ENCODE measurements at places on chromosomes 7 and 10.

DNA sequence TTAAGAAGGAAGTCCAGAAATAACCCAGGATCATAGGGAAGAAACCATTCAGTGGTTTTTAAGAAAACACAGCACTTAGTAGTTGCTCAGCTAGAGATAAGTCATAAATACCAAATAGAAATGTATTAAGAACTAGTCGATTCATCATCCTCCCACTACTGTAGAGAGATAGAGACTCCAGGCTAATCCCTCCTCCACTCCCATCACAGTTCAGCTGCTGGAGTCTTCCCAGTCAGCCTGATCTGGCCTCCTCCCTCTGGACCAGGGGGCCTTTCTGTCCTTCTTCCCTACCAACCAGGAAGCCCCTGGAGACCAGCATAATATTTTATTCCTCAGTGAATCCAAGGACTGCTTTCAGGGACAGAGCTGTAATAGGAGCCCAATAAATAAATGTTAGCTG is 294.1 kb upstream of the YAE1 start:
- DNase-seq: no peak

GRCh38 chr7:22683379-22683778 is 43.6 kb upstream of the IL6 start:
- DNase-seq: no peak

DNA sequence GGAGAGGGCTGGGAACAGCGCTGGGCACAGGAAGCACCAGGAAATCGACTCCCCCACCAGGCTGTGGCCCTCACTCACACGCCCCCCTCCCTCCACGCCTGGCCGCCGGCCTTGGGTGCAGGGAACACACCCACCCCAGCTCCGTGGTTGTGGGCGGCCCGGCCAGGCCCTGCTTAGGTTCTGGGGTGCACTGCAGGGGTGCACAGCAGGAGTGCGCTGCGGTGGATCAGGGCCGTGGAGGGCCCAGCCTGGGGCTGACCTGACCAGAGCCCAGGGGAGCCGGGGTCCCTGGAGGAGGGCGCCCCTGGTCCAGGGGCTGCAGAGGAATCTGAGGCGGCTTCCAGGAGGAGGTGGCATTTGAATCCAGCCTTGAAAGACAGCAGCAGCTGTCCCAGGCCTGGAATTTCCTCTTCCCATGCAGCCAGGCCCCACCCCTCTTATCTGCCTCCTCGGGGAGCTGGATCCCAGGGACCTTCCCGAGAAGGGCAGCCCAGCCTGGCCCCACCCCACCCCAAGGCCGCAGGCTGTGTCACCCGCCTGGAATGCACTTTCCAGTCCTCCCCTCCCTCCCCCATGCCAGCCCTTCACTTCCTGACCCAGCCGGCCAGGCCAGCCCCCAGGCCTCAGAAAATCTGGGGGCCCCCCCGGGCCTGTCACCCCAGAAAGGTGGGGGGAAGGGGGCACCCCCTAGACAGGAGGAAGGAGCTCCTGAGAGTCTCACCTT is 18.4 kb upstream of the PDGFA start:
- DNase-seq: no peak

DNA sequence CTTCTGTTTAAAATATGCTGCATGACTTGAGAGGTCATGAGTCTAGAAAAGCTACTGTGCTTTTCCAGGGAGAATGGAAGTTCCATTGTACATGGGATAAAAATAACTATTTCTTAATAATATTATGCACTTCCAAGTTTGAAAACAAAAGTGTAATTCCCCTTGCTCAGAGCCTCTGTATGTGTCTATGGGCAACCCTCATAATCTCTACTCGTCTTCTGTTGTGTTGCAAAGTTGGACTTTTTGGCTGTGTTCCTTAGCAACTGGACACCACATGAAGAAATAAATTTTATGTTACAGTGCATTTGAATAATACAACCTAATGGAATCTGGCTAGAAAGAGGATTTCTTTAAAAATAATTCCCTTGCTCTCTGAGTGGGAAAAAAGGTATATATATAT is 242.6 kb downstream of the TWIST1 start:
- DNase-seq: no peak

DNA sequence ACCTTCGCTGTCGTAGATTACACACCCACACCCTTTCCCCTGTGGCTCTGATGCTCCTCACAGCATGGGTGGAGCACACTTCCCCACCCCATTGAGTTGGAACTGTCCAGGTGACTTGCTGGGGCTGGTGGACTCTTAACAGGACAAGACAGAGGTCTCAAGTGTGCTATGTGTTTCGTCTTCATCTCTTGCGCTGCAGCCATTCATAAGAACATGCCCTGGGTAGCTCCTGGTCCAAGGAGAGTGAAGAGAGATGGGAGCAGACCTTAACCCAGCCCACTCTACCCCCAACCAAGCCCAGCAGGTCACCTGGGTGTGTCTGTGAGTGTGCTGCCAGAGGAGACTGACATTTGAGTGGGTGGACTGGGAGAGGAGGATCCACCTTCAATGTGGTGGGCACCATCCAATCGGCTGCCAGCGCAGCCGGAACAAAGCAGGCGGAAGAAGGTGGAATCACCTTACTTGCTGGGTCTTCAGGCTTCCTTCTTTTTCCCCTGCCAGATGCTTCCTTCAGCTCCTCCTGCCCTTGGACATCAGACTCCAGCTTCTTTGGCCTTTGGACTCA is 112.4 kb downstream of the HTR5A start:
- no peak for DNase-seq

GRCh38 chr7:610531-611280 is 91.1 kb upstream of the PDGFA start:
- DNase-seq: no peak

DNA sequence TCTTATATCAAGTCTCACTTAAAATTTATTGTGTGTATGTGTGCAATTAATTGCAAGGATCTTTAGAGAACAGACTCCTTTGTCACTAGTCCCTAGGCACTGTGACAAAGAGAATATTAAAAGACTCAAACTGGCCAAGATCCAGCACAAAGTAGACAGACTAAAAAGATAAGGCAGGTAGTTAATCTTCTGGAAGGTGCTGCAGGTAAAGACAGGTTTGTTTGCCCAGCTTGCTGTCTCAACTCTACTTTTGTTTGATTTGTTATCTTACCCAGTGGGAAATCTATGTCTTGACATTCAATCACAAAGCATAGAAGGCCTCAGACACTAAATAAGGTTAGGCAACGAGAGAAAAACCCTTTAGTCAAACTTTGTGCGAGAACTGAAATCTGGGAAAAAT is 807.9 kb upstream of the LRRN3 start:
- DNase-seq: no peak

DNA sequence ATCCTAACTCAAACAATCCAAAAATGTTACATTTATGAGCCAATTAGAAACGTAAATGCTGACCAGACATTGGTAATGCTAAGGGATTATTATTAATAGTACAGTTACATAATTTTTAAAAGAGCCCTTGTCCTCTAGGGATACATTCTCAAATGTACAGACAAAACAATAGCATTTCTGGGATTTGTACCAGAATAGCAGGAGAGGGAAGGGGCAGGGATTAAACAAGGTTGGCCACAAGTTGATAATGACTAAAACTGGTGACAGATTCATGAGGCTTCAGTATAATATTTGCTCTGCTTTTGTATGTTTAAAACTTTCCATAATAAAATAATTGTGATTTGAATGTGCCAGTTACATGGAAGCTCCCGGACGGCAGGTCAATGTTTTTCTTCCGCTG is 27.0 kb downstream of the HSPA12A start:
- no peak for DNase-seq

GRCh38 chr10:68721673-68722335 is 765 bp downstream of the CCAR1 start:
- no peak for DNase-seq

- DNase-seq: no peak
Observed at GRCh38 chr10:10824591-10825148, 193.0 kb upstream of the CELF2 start.

DNA sequence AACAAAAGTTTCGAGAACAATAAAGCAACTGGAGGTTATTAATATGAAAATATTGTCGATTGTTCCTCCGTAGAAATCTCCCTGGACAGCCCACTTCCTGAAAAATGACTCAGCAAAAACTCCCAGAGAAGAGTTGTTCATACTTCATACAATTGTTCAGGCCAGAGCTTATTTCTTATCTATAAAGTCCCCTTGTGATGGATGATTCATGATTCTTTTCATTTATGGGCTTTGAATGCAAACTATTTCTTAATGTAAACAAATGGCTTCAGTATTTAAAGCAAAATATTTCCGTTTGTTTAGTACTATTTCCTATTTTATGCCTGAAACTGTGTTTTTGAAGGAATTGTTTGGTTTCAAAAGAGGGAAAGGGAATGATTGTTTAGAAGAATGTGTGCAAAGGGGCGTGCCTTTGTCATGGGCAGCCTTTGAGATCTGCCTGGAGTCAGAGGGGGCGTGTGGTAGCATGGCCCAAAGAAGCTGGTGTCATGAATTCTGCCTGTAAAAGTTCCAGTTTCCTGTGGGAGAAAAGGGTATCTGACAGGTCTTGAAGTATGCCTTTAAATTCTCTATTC is 26.2 kb upstream of the EXOC6 start:
- DNase-seq: no peak

DNA sequence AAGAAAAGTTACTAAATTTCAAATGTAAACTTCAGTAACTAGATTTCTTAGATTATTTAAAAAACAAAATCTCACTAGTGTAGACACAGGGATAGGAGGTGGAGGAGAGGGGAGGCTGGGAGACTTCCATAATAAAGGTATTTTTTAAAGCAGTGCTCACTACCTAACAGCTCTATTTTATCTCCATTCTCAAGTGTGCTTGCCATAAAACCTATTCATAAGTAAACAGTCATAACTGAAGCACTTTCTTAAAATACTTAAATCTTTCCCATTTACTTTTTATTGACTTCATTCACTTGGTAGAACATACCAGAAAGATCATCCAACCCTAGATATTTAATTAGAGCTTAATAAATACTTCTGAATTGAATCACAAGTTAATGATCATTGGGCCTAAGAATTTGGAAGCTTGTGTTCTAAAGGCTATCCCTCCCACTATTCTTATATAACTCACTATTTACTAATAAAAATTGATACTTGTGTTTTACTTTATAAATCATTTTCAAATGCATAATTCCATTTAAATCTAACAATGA is 107.4 kb downstream of the SNX13 start:
- no peak for DNase-seq

- DNase-seq: no peak
Observed at GRCh38 chr7:123645516-123645915, 10.2 kb upstream of the LMOD2 start.

DNA sequence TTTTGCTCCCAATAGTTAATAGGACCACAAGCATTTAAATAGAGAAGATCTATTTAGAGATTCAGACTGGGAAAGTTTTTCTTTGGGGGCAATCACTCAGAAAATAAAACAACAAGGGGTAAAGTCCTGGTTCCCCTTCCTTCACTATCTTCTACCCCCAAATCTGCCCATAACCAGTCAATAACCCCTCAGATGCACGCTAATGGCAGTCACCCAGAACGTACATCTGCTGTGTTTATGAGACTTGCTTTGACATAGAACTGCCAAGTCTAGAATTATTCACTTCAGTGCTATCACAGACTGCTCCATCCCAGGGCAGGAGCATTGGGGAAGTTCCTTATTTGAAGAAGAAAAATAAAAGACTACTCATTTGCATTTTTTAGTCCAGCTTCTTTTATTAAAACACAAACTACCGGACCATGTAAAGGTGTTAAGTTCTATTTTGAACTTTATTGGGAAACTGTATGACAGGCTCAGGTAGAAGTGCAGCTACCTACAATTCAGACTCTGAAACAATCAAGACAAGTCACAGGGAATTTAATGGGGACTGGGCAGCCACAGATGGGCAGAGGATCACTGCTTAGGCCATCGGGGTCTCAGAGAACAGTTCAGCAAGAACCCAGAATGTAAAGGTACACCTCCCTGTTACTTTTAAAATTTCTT is 38.4 kb downstream of the ANK3 start:
- DNase-seq: no peak

DNA sequence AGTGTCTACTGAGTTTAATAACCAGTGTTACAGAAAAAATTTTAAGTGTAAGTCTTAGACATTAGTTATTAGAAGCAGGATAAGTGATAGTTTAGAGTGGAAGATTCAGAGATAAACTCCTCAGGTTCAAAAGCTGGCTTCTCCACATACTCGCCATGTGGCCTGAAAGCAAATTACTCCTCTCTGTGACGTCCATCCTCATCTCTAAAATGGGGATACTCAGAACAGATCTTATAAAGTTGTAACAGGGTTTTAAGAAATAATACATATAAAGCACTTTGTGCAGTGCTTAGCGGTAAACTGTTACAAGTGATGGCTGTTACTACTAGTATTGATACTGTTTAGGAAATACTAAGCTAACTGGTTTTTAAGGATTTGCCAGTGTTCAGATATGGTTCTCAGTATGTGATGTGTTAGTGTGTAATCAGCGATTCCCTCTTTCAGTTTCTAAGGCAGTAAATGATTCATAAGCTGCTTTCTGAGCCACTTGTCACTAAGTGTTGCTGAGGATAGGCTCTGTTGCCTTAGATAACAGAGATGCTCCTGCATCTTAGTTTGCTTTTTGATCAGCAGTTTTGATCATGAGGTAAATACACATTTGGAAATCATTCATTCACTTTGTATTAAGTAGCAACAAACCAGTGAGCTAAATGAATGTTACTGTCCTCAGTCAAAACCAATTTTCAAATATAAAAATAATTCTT is 58.7 kb downstream of the CYP51A1 start:
- DNase-seq: no peak

DNA sequence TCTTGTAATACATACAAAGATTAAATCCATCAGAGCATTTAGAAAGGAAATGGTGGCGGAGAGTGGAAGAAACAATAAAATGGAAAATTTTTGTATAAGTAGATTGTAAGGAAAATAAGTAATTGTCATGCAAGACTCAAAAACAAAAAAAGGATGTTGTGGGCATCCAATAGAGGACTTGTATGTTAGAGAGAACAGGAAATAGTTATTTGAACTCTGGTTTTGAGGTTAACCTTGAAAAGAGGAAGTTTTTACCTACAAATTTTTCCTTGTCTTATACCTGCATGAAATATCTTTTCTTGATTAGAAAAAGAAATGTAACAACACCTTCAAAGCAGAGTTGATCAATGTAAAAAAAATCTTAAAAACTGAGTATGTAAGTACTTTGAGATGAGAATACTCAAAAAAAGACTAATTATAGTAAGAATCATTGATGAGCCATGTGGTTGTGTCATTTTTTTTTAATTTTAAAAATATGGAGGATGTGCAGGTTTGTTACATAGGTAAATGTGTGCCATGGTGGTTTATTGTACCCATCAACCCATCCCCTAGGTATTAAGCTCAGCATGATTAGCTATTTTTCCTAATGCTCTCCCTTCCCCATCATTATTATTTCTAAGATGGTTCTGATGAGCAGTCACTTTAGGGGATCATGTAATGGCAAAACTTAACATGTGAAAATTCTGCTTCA is 11.9 kb downstream of the TMEM106B start:
- DNase-seq: no peak

- DNase-seq: no peak
Observed at GRCh38 chr7:88540012-88540411, 219.5 kb upstream of the ZNF804B start.

DNA sequence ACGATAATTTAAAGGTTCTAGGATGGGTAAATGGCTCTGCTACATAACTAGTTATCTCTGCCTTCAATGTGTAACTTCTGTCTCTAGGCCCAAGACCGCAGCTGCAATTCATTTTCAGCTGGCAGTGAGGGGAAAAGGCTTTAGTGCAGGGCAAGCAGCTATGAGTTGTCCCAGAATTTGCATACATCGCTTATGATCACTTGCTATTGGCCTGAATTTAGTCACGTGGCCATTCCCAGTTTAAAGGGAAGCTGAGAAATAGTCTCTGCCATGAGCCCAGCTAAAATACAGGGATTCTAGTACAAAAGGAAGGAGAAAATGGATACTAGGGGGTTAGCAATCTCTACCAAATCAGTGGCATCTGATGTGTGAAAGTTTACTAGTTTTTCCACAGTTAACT is 145.8 kb upstream of the IMMP2L start:
- no peak for DNase-seq
